ENCODE measurements at places on chromosomes 13 and 19.

- no peak for DNase-seq
Observed at GRCh38 chr19:58058467-58058866, 615 bp upstream of the ZNF135 start.

GRCh38 chr13:107020393-107020792, 452.5 kb upstream of the ARGLU1 start:
- no peak for DNase-seq

DNA sequence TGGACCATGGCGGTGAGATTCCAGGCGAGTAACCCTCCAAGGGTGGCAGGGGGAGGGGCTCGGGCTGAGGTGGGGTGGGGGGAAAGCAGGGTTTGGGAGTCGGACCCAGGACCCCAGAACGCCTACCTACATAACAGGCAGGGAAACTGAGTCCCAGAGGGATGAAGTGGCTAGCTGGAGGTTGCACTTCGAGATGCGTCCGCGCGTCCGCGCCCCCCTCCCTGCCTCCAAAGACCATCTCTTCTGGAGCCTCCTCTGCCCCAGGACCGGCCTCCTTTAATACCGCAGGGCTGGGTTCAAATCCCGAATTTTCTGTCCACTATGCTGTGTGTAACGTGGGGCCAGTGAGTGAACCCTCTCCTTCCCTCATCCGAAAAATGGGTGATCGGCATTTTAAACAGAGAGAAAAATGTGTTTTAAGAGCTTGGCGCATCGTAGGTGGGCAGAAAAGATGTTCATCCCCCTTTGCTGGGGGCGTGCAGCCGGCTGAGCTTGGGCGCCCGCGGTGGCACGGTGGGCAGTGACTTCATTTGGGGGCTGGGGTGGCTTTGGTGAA, 13.8 kb downstream of the TJP3 start:
- no peak for DNase-seq

GRCh38 chr13:94666065-94666464, 46.3 kb downstream of the SOX21 start:
- DNase-seq: no peak

- peak; percentile 90 for DNase-seq
Observed at GRCh38 chr19:12806242-12807081, at the start of gene RNASEH2A. RNASEH2A (plus strand) TSS chr19:12806584; CDS start chr19:12806674, 90 bp downstream.

DNA sequence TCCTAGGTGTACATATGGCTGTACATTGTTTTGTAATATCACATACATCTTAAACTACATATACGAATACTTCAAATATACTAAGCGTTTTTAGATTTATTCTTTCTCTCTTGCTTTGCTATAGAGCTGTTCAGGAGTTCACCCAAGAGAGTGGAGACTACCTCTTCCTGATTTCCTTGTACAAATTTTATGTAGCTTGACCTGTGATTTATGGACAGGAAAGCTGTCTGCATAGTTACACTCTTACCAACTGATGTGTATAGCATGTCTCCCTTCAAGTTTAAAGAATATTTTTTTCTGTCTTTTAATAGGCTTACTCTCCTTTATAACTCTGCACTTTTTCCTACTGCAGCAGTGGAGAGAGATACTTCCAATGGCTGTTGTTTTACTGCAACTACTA, 428.7 kb downstream of the NDFIP2 start:
- no peak for DNase-seq

DNA sequence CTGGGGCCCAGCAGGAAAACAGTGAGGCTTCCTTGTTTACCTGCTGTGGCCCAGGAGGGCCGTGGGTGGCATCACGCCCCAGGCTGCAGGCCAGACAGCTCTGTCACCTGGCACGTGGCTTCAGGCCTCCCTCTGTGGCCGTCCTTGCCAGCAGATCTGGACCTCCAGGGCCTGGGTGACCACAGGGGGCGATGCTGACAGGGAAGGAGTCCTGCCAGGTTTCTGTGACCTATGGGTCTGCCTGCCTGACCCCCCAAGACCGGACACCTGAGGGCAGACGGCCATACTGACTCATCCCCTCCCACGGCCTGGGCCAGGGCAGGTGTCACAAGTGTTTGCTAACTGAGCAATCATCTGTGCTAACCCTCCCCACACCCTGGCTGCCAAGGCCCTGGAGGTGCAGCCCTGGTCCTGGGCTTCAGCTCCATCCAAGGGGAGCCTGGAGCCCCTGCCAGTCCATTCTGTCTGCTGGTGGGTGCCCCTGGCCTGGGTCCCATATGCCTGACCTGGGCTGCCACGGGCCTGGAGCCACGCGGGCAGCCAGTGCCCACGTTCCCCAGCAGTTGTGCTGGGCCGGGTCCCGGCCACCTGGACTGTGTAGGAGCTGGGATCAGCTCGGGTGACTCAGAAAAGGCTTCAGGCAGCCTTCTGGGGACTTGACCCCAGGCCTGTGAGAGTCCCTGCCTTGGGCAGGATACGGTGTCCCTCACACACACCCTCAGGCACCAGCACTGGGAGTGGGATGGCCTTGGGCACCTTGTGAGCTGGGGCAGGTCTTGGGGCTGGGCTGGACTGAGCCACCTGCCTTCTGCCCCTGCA, 3.7 kb downstream of the CDC34 start:
- DNase-seq: no peak

GRCh38 chr13:80348750-80349149, 7.8 kb upstream of the SPRY2 start:
- DNase-seq: no peak

- no peak for DNase-seq
Observed at GRCh38 chr13:93740334-93740733, 513.7 kb downstream of the GPC6 start.

GRCh38 chr13:50800091-50800739, 43.3 kb downstream of the DLEU7 start:
- no peak for DNase-seq

DNA sequence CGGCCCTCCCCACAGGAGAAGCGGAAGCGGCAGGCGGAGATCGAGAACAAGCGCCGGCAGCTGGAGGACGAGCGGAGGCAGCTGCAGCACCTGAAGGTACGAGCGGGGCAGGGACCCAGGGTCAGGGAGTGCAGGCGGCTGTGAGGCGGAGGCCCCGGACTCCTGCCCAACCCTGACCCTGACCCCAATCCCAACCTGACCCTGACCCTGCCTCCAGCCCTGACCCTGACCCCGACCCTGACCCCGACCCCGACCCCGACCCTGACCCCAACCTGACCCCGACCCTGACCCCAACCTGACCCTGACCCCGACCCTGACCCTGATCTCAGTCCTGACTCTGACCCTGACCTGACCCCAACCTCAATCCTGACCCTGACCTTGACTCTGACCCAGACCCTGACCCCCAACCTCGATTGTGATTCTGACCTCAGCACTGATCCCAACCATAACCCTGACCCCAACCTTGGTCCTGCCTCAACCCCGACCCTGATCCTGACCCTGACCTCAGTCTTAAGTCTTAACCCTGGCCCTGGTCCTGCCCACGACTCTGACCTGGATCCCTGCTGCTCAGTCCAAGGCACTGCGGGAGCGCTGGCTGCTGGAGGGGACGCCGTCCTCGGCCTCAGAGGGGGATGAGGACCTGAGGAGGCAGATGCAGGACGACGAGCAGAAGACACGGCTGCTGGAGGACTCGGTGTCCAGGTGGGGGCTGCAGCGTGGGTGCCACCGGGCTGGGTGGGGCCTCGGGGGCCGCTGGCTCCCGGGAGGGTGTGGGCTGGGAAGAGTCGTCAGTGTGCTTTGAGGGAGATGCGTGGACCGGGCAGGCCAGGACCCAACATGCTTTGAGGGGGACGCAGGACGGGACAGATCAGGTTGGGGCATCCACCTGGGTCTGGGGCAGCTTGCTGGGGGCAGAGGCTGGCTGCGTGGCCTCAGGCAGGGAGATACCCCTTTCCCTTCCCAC, 18.5 kb downstream of the PALM start:
- no peak for DNase-seq

Data from CD4-positive, alpha-beta T cell treated with Interleukin-6 for 4 hours (primary cell).